AG08395 (cell line): ENCODE measurements at places on chromosomes 6 and 20.

DNA sequence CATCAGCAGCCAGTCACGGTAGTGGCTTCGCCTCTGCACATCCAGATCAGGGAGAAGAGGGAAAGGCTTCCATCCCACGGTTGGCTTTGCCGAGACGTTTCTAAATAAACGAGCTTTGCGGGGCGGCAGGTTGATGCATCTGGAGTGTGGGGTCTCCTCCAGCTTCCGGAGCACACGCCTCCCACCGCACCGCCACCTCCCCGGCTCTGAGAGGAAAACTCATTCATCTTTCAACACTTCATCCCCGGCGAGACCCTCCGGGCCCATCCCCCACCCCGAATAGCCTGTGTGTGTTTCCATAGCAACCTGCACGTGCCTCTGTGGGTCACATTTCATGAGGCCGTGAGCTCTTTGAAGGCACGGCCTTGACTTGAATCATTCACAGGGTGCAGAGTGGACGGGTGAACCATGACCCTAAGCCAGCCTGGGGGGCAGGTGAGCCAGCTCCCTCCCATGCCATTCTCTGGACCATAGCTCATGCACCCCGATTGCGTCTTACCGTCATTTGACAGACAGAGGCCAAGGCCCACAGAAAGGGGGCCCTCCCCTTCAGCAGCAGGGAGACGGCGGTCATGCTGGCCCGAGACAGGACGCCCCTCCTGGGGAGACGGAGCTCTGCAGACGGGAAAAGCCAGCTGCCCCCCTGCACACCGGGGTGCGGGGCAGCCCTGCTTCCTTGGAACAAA is 16.2 kb upstream of the CHRNA4 start:
- no peak for DNase-seq

- DNase-seq, result no peak
Observed at GRCh38 chr20:49603209-49603627, 35.3 kb upstream of the PTGIS start.

DNA sequence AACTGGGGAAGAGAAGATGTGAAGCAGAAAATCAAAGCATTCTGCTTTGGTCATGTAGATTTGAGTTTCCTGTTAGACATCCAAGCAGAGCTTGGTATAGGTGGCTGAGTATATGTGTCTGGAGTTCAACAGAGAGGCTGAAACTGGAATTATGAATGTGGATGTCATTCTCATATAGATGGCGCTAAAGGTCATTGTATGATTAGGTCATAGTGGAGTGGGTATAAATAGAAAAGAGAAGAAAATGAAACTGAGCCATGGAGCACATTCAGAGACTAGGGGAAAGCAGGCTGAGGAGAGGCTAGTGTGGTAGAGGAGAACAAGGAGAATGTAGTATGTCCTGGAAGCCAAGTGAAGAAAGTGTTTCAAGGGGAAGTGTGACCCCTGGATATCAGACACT is 295.6 kb upstream of the PLN start:
- DNase-seq, result no peak

- no peak for DNase-seq
Observed at GRCh38 chr6:156791320-156791850, 14.2 kb downstream of the ARID1B start.

GRCh38 chr6:13239530-13240455 is 88.5 kb downstream of the TBC1D7 start:
- no peak for DNase-seq

- no peak for DNase-seq
Observed at GRCh38 chr20:48789781-48790472, 37.9 kb downstream of the PREX1 start.

GRCh38 chr6:90464507-90464906 is 122.4 kb downstream of the MAP3K7 start:
- DNase-seq, result no peak

- no peak for DNase-seq
Observed at GRCh38 chr20:40902661-40903060, 126.0 kb upstream of the TOP1 start.

- no peak for DNase-seq
Observed at GRCh38 chr6:30344191-30344867, 627 bp upstream of the RPP21 start.

- DNase-seq, result no peak
Observed at GRCh38 chr20:39886650-39887190, 802.3 kb downstream of the MAFB start.

DNA sequence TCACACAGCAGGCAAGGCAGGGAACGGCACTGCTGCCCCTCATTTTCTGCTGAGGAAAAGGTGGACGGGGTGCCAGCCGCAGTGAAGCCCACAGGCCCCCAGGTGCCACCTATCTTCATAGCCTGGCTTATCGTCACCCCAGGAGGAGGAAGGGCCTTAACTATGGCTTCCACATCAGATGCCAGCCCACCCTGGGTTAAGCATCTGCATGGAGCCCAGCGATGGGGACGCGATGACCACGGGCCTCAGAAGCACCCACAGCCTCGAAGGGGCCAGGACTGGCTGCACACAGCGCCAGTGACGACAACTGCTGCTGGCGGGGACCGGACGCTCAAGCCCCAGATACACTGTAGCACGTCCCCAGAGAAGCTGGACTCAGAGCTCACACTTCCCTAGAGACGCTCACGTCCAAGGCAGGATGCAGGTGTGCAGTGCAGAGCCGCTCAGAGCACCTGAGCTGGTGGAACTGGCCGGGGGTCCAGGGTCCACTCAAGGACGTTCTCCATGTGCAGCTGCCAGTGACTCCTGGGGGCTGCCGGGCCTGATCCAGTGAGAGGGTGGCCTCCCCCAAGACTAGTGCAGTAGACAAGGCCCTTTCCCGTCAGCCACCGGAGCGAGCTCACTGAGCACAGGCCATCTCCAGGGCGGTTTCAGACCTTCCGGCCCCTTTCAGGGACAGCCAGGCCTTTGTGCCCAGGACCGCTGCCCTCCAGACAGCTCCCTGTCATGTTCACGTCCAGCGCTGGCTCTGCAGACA is 83.0 kb downstream of the YTHDF1 start:
- no peak for DNase-seq

- no peak for DNase-seq
Observed at GRCh38 chr6:23601811-23602345, 524.1 kb upstream of the NRSN1 start.

DNA sequence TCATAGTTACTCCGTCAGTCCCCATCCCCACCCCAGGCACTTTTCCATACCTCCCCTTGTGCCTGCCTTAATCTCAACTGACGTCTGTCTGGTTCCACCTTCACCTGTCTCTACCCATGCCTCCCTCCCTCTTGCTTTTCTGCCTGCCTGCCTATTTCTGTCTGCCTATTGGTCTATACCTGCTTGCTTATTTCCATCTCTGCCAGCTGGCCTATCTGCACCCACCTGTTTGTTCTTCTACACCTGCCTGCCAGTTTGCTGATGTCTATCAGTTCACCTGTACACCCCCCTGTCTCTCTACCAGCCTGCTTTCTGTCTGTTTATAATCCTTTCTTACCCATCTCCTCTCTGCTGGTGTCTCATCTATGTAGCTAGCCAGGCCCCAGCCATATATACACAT is 87.5 kb downstream of the RALGAPA2 start:
- DNase-seq, result no peak

DNA sequence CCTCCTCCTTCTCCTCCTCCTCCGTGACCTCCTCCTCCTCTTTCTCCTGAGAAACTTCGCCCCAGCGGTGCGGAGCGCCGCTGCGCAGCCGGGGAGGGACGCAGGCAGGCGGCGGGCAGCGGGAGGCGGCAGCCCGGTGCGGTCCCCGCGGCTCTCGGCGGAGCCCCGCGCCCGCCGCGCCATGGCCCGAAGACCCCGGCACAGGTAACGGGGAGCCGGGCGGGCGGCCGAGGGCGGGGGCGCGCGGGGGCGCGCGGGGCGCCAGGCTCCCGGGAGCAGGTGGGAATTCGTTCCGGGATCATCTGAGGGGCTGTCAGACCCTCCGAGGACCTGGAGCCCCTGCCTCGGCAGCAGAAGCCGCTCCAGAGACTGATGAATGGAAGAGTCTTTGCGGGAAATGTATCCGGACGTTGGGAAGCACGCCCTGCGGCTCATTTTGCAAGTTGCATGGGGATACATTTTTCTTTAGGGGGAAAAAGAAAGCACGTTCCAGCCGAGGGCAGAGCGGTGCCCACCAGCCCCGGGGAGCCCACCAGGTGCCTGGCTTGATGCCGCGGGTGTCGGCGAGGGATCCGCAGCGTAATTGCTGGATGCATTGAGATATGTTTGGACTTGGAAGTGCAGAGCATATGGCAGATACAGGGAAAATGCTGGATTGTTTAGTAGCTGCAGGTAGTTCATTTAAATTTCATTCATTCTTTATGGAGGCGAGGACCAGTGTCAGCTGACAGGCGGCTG is 394 bp downstream of the MYB start:
- no peak for DNase-seq

DNA sequence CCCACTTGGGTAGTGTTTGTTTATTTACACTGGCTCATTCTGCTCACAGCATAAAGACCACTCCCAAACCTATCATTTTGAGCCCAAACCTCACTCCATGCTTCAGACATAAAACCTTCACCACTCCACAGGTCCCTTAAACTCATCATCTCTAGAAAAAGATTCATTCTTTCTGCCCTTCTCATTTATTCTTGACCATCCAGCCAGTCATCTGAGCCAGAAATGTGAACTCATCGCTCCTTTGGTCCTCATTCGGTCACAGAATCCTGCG is 12.4 kb downstream of the TPMT start:
- DNase-seq, result no peak
